Stimulated activated CD8-positive, alpha-beta memory T cell treated with anti-CD3 and anti-CD28 coated beads, Interleukin-7, amount 100 ng/mL, for 4 hours (primary cell): ENCODE measurements at places on chromosomes 4 and X.

DNA sequence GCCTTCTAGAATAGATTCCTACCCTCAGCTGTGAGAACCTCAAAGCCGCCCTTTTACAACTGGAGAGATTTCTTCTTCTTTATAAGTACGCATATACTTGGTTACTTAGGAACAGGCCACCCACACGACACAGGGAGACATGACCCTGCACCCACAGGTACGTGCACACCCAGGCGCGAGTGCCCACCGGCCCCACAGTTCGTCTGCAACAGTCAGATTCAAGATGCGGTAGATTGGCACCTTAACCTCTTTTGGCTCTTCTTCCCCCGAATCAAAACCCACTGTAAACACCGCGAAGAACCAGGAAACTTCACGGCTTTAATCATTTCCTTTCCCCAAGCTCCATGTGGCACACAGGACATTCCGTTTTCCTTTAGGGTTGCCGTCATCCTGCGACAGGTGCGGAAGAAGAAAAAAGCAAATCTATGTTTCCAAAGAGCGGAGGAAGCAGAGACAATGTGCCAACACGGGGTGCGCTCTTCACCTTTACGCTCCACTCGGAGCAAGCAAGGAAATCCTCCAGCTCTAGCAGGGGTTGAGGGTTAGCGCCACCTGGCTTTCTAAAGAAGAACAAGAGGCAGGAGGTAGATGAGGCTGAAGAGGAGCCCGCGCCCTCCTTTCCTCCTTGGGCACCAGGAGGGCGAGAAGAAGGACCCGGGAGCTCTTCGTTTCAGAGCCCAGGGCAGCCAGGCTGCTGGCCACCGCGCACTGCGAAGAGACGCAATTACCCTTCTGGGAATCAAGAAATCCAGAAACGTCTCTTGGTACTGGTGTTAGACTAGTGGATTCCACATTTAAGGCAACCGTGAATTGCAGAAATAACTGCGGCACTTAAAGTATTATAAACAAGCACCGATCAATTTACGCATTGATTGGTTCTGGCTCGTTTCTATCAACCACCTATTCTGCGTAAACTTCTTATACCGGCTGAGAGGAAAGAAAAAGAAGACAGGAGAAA lies 35.7 kb downstream of the HAND2 start:
- peak; percentile 23 for DNase-seq

- DNase-seq: no peak
Measured at GRCh38 chr4:105061731-105062130, 84.9 kb upstream of the TET2 start.

DNA sequence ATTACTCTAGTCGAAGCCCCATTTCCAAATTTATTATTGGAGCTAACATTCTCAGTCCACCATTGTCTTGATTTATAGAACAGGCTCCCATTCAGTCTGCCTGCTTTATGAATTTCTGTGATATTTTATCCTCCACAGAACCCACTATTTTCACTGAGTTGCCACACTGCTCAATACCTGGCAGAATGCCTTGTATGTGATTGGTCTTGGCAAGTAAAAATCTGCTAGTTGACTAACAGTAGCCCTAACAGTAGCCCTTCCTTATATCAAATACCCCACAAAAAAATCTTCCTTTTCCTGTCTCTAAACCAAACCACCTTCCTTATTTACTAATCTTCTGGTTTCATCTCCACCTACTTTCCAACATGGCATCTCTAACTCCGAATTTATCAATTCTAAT lies 82.6 kb downstream of the CHM start:
- DNase-seq: no peak

DNA sequence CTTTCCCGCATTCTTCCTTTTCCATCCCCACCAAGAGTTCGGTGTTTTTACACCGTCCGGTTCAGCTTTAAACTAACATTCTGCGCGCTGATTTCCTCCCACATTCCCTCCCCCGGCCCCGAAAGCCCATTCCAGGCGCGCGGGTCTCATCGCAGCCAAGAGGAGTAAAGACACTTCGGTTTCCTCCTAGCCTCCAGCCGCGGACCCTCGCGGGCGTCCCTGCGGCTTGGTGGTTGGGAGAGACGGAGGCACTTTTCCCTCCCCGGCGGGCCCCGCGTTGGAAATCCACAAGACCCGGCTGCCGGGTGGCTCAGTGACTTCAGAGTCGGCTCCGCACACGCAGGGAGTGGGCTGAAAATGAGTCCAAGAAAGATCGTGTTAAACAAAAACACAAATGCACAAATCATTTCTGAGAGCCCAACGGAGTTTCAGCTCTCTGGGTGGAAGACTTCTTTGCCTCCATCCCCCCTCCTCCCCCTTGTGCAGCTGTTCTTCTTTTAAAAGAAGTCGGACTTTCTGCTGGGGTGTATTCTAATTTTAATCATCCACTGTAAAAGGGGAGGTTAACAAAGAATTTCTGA lies 2.0 kb upstream of the ARX start:
- no peak for DNase-seq

DNA sequence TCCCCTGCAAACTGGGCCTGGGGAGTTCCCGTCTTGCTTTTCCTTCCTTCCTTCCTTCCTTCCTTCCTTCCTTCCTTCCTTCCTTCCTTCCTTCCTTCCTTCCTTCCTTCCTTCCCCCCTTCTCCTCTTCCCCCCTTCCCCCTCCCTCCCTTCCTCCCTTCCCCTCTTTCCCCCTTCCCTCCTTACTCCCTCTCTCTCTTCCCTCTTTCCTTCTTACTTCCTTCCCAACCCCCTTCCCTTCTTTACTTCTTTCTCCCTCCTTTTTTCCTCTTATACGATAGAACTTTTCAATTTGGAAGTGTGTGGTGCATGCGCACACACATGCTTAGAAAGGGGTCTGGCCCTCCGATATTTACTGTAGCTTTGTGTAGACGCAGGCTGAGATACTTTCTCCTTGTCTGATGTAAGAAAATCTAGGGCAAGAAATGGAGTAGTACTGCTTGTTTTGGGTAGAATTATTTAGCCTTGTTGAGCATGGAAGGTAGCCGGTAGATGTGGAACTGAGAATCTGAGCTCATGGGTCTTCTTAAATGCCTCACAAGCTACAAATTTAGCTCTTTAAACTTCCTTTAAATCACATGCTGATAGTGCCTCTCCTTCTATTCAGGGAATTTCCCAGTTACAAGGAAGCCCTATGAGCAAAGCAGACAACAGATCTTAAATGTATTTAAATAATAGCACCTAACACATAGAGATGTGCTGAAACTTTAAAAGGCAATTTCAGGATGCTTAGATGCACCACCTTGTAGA lies 189.6 kb downstream of the GPAT3 start:
- DNase-seq: no peak

- DNase-seq: no peak
Measured at GRCh38 chr4:4787421-4787820, 72.0 kb upstream of the MSX1 start.

GRCh38 chrX:16528620-16529019 lies 121.3 kb upstream of the S100G start:
- DNase-seq: no peak

DNA sequence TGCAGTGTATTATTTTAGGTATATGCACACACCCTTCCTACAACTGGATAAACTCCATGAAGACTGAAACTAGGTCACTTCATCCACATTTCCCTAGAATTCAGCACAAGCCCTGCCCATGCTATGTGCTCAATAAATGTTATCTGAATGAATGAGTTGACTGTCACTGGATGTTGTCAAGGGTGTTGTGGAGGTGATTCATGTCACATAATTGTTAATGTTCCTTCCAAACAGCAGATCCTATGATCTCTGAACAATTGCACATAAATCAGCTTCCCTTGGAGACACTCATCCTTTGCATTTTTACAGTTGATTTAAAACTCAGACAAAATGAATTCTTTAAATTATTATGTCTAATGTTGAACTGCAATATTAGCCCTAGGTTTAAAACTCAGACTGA lies 154.7 kb downstream of the TSPAN5 start:
- no peak for DNase-seq

- DNase-seq: no peak
Measured at GRCh38 chr4:180057299-180057721, 2185.9 kb upstream of the TENM3 start.

GRCh38 chr4:8398347-8398746 lies 42.2 kb downstream of the ACOX3 start:
- DNase-seq: no peak

DNA sequence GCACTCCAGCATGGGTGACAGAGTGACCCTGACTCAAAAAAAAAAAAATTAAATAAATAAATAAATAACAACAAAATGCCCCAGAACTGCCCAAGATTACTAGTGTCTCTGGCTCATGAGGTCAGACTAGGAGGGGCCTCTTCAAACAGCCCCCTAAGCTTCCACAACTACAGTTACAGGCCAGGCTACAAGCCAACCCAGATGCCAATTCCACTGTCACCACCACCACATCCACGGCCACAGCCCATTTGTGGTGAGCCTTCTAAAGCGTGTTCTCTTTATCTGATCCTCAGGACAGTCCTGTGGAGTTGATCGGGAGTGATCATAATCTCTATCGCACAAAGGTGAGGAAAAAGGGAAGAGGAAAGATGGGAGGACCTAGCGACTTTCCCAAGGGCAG lies 36.6 kb downstream of the IGFBP7 start:
- DNase-seq: no peak

DNA sequence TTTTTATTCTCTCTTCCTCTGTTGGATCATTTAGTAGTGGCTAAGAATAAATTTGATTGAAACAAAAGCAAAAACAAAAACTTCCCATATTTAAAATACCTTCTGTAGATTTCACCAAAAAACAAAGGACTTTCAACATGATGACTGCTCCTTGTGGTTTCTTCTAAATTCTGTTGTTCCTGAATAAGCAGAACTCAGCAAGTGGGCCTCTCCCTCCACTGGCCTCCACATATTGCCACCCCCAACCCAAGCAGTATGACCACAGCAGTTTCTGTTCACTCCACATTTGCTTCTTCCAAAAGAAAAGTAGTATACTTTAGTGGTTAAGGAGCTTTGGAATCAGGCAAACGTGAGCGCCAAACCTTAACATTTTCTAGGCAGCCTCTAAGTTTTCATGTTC lies 114.7 kb downstream of the COX18 start:
- DNase-seq: no peak

DNA sequence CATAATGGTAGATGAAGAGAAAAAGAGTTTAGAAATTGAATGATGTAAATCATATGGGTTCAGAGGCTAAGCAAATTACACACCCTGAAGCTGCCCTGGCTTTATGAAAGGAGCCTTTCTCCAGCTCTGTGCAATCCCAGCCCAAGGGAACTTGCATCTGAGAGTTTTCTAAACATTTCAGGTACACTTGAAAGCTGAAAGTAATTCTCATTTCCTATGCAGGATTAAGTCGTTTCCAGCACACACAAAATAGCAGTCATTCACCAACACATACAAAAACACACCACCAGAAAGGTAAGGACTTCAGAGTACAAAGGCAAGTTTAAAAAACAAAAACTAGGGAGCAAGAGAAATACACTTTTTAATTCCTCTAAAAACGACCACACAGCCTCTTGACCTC lies 1.7 kb downstream of the PDGFC start:
- DNase-seq: no peak

DNA sequence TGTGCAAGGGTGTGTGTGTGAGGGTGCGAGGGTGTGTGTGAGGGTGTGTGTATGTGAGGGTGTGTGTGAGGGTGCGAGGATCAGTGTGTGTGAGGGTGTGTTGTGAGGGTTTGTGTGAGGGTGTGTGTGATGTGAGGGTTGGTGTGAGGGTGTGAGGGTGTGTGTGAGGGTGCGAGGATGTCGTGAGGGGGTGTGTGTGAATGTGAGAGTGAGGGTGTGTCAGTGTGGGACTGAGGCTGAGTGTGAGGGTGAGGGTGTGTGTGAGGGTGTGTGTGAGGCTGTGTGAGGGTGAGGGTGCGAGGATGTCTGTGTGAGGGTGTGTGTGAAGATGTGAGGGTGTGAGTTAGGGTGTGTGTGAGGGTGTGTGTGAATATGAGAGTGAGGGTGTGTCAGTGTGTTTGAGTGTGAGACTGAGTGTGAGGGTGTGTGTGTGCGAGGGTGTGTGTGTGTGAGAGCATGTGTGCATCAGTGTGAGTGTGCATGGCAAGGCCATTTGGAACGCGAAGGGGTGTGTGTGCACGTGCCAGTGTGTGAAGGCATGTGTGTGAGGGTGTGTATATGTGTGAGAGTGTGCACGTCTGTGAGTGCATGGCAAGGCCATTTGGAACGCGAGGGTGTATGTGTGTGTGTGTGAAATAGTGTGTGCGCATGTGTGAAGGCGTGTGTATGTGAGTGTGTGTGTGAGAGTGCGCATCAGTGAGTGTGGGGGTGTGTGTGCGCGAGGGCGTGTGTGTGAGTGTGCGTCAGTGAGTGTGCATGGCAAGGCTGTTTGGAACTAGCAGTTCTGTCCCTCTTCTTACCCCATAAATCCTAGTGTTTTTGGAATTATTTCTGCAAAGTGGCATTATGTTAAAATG lies 69.8 kb downstream of the RGS12 start:
- DNase-seq: no peak
